ENCODE measurements at places on chromosomes 3 and 15. TPM values are rescaled to one million over a fixed set of nuclear protein-coding genes. Genes with fewer than 3 reads are reported as not detected.

Gene RBP2
- not detected for polyA plus RNA-seq

Gene TEX55
- polyA plus RNA-seq, result not detected

Gene TMEM212
- polyA plus RNA-seq, result not detected

Gene FOXL2
- 3.6 TPM for polyA plus RNA-seq

Gene SLC51B
- polyA plus RNA-seq, result 12.2 TPM

Gene FOXB1
- polyA plus RNA-seq, result not detected

Gene SPATA12
- 0.24 TPM for polyA plus RNA-seq

Gene AGBL1
- polyA plus RNA-seq, result not detected

Gene EXD1
- 0.34 TPM for polyA plus RNA-seq

Gene ZNF385D
- polyA plus RNA-seq, result not detected

Gene CHCHD6
- polyA plus RNA-seq, result 18.9 TPM

Gene IL5RA
- polyA plus RNA-seq, result not detected

Gene ARF4
- 136 TPM for polyA plus RNA-seq

Gene LRRC31
- not detected for polyA plus RNA-seq

Gene NLGN1
- polyA plus RNA-seq, result not detected

Gene GPR149
- not detected for polyA plus RNA-seq

Gene NR1I2
- not detected for polyA plus RNA-seq

Gene APOD
- polyA plus RNA-seq, result 0.28 TPM

DNA sequence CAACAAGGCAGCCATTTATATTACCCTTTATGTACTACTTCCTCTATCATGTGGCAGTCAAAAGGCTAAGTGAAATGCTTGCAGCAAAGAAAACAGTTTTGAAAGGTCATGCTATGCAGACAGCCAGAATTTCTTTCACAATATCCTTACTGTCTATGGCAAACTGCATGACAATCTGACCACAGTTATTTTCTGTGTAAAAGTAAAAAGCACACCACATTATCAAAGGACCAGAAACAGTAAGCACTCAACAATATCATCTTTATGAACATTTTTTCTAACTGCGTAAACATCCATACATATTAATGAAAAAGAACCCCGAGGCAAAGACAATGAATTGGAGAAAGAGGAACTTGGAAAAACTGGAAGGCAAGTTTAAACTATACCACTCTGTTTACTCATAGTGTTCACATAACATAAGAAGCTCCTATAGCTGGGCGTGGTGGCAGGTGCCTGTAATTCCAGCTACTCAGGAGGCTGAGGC lies 47.9 kb downstream of the PIK3CB start:
- DNase-seq, result peak; percentile 20

- DNase-seq, result no peak
These were observed 20.3 kb upstream of the NOX5 start for GRCh38 chr15:68994149-68994548.

GRCh38 chr3:30012941-30013543 lies 593.4 kb upstream of the TGFBR2 start:
- DNase-seq, result peak; percentile 71

- peak; percentile 7 for DNase-seq
These were observed 660 bp downstream of the NECTIN3 start for GRCh38 chr3:111072031-111072921.

GRCh38 chr3:124963755-124964154 lies 29.2 kb upstream of the MUC13 start:
- no peak for DNase-seq

- DNase-seq, result no peak
These were observed 22.9 kb downstream of the BBX start for GRCh38 chr3:107545680-107546120.

DNA sequence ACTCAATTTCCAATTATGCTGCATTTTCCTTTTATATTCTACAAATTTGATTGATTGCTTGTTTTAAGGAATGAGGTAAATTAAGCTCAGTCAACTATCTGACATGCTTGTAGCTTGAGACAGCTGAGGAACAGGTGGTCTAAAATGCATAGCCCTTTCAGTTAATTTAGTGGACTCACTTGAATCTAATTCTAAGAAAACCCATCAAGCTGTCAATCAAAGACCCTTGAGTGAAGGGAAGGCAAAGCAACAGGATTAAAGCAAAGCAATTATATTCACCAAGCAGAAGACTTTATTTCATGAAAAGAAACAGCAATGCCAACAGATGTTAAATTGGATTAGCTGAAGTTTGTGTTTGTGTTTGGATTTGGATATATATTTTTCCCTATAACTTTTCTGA lies 228.5 kb downstream of the ARPP21 start:
- no peak for DNase-seq

- DNase-seq, result no peak
These were observed 47.8 kb downstream of the SLC41A3 start for GRCh38 chr3:126036056-126036549.

GRCh38 chr15:27582726-27583410 lies 516.2 kb downstream of the OCA2 start:
- DNase-seq, result no peak

DNA sequence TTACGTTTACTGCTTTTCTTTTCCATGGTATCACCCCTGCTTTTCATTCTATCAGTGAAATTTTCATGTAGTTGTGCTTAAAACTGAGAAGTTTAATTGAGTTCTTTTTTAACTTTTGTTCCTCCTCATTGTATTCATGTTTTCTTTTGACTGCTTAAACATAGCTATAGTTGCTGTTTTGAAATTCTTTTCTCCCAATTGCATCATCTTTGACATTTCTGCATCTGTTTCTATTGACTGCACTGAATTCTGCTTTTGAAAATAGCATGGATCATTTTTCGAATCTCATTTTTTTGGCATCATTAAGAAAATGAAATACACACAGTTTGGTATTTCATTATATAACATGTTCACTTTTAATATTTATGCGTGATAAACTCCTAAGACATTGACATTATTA lies 694.9 kb downstream of the MECOM start:
- no peak for DNase-seq

GRCh38 chr15:68506071-68506470 lies 72.7 kb upstream of the CORO2B start:
- DNase-seq, result no peak

DNA sequence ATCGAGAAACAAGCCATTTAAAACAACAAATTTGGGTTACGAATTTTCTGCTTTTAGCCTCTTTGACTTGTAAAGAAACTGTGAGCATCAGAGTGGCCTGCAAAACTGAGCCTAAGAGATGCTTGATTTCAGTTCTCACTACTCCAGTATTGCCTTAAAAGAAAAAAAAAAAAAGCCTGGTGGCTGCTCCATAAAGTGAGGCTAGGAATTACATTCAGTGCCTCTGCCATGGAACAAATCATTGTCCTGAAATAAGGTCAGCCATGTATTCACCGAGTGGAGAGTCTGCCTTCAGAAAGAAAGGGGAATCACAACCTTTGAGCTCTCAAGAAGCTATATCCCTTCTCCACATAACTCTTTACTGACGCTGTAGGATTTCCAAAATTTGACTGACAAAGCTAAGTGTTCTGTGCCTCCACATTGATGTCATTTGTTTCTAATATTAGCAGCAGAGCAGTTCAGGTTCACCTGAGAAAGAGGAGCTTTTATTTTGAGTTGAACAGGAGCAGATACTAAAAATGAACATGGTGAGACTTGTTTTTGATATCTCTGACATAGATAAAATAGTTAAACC lies 137.3 kb downstream of the SSR3 start:
- DNase-seq, result no peak

DNA sequence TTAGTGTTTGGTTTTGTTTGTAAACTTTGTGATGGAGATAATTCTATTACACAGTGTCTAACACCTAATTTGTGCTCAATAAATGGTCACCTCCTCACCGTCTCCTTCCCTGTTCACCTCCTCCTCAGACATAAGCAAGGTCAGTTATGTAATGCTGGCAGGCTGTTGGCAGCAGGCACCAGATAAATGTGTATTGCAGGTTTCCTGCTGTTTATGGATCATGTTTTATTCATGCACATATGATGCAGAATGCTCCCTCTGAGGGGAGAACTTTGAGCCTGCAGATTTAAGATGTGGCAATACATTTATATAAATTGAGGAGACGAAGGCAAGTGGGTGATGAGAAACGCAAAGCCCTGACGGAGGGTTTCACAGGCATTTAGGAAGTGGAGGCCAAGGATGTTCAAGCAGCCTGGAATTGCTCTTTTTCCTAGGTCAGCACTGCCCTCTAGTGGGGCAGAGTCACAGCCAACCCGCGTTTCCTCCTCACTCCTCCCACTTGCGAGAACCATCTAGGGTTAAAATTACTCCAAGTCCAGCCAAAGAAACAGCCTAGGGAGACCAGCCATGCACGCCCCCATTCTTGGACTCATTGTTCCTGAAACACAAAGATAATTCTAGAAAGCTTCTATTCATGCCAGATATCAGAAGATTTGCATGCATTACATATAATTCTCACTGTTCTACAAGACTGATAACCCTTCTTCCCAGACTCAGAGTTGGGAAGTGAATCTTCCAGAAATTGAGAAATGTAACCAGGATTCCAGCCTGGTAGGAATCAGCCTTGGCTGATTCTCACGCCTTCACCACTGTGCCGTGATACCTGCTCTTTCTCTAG lies 228.7 kb downstream of the SLCO3A1 start:
- peak; percentile 67 for DNase-seq

GRCh38 chr3:25910997-25911396 lies 121.1 kb downstream of the OXSM start:
- DNase-seq, result no peak

DNA sequence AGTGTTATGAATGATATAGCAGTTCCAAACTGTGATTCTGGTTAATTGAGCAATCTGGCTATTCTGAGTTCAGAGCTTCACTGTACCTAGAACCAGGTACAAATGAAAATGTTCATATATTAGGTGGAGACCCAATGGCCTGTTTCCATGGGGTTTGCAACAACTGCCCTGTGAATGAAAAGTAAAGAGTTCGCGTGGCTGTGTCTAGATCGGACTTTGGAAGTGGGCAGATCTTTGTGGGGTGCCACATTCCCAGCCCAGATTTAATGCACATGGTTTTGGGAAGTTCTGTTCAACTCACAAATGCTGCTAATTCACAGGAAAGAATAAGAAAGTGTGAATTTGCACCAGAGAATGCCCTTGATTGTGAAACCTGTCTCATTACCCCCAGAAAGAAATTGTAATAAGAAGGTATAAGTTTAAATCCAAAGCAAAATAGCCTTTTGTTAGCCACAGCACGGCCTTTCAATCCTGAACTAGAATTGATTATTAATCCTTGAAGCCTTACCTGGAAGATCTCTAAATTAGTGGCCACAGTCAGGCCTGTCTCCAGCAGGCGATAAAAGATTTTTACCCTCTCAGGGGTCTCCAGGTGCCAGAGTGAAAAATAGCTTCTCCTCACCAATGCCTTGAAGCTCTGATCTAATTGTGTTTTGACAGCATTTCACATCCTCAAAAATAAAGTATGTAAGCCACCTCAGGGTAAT lies 22.6 kb downstream of the WHAMM start:
- no peak for DNase-seq

- DNase-seq, result no peak
These were observed 226.5 kb upstream of the NANOGP8 start for GRCh38 chr15:35311615-35312014.

- no peak for DNase-seq
These were observed 201.4 kb upstream of the CTNNB1 start for GRCh38 chr3:40997711-40998519.

DNA sequence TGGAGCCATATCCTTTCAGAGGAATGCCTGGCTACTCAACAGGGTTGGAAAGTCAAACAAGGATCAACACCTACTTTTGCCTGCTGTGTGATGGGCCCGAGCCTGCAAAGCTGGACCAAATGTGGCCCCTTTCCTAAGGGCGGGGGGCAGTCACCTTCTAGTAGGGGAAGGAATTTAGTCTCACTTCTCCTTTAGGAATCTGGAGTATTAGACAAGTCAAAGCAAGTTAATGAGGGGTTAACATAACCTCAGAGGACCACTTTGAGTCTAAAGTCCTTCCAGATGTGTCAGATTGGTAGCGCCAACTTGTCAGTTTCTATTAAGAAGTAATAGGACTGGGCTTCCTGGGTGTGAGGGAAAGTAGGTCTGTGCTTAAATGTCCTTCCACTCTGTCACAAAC lies 6.8 kb downstream of the EXOSC7 start:
- no peak for DNase-seq

DNA sequence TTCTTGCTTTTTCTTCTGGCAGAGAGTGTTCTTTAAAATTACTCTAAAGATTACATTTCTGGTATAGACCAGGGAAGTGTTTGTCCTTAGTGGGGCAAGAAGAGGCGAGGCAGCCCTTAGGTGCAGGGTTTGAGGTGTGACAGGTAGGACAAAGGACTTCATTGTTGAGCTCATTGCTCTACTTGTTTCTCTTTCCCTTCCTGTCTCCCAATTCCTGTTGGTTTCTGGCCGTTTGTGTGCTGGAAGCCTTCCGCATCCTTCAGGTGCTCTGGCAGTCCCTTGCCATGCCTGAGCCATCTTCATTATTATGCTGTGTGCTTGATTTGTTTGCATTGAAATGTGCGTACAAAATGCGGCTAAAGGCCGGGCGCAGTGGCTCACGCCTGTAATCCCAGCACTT lies 85.1 kb downstream of the CCK start:
- no peak for DNase-seq

DNA sequence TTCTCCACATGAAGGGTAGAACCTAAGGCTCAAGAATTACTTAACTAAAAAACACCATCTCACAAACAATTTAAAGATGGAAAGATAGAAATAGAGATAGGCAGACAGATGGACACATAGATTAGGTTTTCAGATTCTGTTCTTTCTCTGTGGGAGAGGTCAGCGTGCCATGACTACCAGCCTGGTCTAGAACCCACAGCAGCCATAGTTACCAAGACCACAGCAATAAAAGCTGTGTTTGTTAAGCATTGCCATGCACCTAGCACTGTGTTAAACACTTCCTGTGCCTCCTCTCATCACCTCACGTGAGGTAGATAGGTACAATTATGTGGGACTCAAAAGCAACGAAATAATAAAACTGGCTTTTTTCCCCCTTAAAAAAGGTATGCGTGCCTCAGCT lies 83.1 kb upstream of the TSEN2 start:
- no peak for DNase-seq

DNA sequence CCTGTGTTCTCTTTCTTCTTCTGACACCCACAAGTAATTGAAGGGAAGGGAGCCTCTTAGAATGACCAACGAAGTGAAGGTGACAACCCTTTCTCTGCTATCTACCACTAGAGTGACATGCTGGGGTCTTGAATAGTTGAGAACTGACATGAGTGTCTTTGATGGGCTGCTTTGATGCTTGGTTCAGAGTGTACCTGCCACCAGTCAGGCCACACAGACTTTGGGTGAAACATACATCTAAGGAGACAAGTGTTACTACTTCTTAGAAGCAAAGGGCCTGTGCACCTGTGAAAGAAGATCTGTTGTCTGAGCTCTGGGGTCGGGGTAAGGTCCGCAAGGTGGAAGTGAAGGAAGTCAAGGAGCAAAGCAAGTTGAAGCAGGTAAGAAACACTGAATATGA lies 1040.7 kb upstream of the CFAP20DC start:
- no peak for DNase-seq

- no peak for DNase-seq
These were observed 316.4 kb downstream of the MCTP2 start for GRCh38 chr15:94547711-94548110.

- no peak for DNase-seq
These were observed 17.4 kb downstream of the PDIA5 start for GRCh38 chr3:123084192-123084591.

GRCh38 chr3:9067352-9067975 lies 104.2 kb upstream of the RAD18 start:
- DNase-seq, result peak; percentile 66

- DNase-seq, result no peak
These were observed 243.6 kb upstream of the MDFIC2 start for GRCh38 chr3:70556056-70556455.

GRCh38 chr3:59040902-59041301 lies 8.9 kb downstream of the CFAP20DC start:
- no peak for DNase-seq

GRCh38 chr3:75218577-75218976 lies 445.6 kb upstream of the FRG2C start:
- no peak for DNase-seq

Data from A549 (cell line).